Activated T-cell treated with anti-CD3 and anti-CD28 coated beads, Interleukin-2, amount 50 U/mL, for 72 hours (primary cell): ENCODE measurements at places on chromosomes 6 and 20. TPM values are rescaled to one million over a fixed set of nuclear protein-coding genes. Genes with fewer than 3 reads are reported as not detected.
A peak's percentile ranks its signal among the peaks of the same experiment; 100 is the strongest.

DNA sequence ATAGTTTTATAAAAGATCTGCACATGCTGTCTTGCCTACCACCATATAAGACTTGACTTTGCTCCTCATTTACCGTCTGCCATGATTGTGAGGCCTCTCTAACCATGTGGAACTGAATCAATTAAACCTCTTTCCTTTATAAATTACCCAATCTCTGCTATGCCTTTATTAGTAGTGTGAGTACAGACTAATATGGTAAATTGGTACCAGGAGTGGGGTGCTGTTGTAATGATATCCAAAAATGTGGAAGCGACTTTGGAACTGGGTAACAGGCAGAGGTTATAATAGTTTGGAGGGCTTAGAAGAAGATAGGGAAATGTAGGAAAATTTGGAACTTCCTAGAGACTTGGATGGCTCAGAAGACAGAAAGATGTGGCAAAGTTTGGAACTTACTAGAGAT is 64.2 kb upstream of the TFAP2D start:
- peaks cover 6% of the 10 kb centered on the region for H3K36me3 ChIP-seq
- H3K4me1 ChIP-seq, result no peaks in the 10 kb centered on the region
- no peak for DNase-seq
- H3K4me3 ChIP-seq, result no peak overlapping the region
- no peak overlapping the region for H3K27ac ChIP-seq

DNA sequence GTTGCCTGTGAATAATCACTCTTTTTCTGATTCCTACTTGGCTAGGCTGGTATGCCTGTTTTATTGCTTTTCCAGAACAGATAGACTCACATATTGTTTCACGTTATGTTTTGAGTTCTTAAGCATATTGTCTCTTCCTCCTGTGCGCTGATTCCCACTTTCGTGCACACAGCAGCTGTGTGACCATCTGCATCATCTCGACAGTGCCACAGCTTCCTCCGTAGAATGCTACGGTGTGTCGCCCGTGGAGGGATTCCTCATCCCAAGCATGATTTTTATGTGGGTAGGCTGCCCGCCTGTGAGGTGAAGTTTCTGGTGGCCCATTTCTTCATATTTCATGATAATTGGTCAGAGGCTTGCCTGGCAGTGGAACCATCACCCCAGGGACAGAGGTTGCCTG is 31.8 kb downstream of the PLCB4 start:
- H3K4me3 ChIP-seq, result no peak overlapping the region
- H3K27ac ChIP-seq, result no peak overlapping the region
- no peak for DNase-seq
- H3K4me1 ChIP-seq, result no peaks in the 10 kb centered on the region
- H3K36me3 ChIP-seq, result no peaks in the 10 kb centered on the region

DNA sequence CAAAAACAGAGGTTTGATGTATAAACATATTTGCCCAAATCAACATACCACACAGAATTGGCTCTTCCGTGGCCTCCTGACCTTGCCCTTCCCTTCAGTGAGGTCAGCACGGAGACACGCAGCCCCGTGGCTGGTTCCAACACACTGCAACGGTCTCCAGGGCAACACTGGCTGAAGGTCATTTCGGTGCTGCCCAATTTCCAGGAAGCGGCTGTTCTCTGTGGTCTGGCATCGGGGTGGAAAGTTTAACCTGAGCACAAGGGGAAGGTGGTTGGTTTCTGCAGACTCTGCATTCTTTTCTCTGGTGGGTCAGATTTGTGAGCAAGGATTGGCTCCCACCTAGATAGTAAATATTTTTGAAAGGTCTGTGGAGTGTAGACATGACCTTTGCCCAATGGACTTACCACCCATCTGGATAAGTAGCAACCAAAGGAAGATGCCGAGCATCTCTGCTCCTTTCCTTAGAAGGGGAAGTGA is 177.6 kb upstream of the PHACTR1 start:
- H3K27ac ChIP-seq, result no peak overlapping the region
- H3K4me3 ChIP-seq, result no peak overlapping the region
- H3K27me3 ChIP-seq, result peaks cover 23% of the 10 kb centered on the region
- no peaks in the 10 kb centered on the region for H3K4me1 ChIP-seq

DNA sequence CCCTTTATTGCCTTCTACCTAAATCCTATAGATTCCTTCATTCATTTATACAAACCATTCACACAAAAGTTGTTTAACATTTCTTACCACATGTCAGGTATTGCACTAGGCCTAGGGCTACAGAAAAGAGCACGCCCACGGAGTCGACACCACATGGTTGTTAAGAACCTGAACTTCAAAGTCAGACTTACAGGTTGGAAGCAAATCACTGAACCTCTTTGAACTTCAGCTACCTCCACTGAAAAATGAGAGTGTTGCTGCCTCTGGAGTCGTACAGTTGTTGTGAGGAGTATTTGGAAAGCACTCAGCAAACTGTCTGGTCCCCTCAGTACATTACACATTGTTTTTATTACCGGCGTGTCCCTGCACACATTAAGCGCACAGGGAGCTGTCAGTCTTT is 3.3 kb upstream of the SLPI start:
- H3K27me3 ChIP-seq, result peaks cover 34% of the 10 kb centered on the region
- no peak for DNase-seq
- no peak overlapping the region for H3K4me3 ChIP-seq
- no peaks in the 10 kb centered on the region for H3K36me3 ChIP-seq
- no peak overlapping the region for H3K27ac ChIP-seq

- no peak for DNase-seq
- peaks cover 5% of the 10 kb centered on the region for H3K4me1 ChIP-seq
- H3K4me3 ChIP-seq, result no peak overlapping the region
- peaks cover 8% of the 10 kb centered on the region for H3K27me3 ChIP-seq
Observed at GRCh38 chr6:53706525-53706924, 41.0 kb upstream of the KLHL31 start.

- peak overlapping the region; percentile 48 for H3K4me3 ChIP-seq
- H3K27me3 ChIP-seq, result peaks cover 15% of the 10 kb centered on the region
- no peaks in the 10 kb centered on the region for H3K36me3 ChIP-seq
Observed at GRCh38 chr6:133568970-133569889, 319.7 kb upstream of the TCF21 start.

DNA sequence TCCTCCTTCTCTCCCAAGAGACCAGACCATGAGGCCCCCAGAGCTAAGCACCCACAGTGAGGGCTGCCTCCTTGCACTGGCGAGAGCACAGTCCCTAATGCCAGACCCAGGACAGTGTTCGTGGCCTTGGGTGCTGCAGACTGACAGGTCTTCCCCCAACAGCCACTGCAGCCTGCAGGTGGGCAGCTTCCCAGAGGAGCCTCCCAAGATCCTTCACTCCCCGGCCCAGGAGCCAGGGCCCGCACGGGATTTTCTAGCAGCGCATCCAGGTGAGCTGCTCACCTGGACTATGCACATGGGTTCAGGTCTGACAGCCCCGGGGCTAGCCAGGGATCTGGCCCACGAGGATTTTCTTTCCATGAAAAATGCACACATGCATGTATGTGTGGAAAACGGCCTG is 41.7 kb downstream of the SUMO4 start:
- peak overlapping the region; percentile 66 for H3K27ac ChIP-seq
- H3K4me1 ChIP-seq, result peaks cover 60% of the 10 kb centered on the region
- no peak for DNase-seq

GRCh38 chr6:9583753-9584352 is 831.0 kb downstream of the TFAP2A start:
- H3K27me3 ChIP-seq, result no peaks in the 10 kb centered on the region
- DNase-seq, result no peak
- H3K36me3 ChIP-seq, result no peaks in the 10 kb centered on the region
- no peaks in the 10 kb centered on the region for H3K4me1 ChIP-seq
- no peak overlapping the region for H3K4me3 ChIP-seq

- no peak overlapping the region for H3K27ac ChIP-seq
- peaks cover 13% of the 10 kb centered on the region for H3K36me3 ChIP-seq
- H3K4me1 ChIP-seq, result peaks cover 38% of the 10 kb centered on the region
- no peaks in the 10 kb centered on the region for H3K27me3 ChIP-seq
Observed at GRCh38 chr6:452301-453067, 60.9 kb downstream of the IRF4 start.

DNA sequence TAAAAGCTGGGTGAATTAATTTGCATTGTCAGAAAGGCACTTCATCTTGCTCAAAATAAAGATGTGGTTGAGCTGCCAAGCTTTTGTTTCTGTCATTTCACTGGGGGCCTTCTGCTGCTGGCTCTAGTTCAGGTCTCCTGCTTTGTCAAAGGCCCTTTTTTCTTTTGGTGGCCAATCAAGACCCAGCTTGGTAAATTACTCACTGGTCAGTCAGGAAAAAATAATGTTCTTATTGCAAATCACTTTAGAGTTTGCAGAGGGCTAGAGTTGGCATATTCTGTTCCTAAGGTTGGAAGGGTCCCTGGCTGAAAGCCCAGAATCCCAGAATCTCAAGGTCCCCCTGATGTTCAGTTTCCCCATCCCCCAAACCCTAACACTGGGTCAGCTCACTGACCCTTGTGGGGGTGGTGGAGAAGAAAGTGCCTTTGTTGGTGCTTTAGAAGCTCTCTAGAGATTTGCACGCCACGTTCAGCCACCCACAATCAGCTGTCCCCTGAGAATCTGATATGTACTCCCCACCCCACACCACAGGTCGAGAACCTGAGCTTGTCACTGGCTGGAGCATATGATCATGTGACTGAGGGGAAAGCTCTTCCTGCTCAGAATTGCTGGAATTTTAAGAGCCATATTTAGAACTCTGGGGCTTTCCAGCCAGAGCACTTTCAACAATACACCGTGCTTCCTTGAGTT is 21.7 kb upstream of the BNIP5 start:
- H3K4me1 ChIP-seq, result peaks cover 34% of the 10 kb centered on the region
- H3K36me3 ChIP-seq, result no peaks in the 10 kb centered on the region
- DNase-seq, result no peak
- H3K4me3 ChIP-seq, result no peak overlapping the region

GRCh38 chr6:107101211-107101610 is 14.1 kb downstream of the BEND3 start:
- no peak overlapping the region for H3K27ac ChIP-seq
- no peaks in the 10 kb centered on the region for H3K36me3 ChIP-seq
- no peak overlapping the region for H3K4me3 ChIP-seq
- DNase-seq, result no peak
- no peaks in the 10 kb centered on the region for H3K27me3 ChIP-seq

- no peak overlapping the region for H3K27ac ChIP-seq
- no peaks in the 10 kb centered on the region for H3K27me3 ChIP-seq
- no peak overlapping the region for H3K4me3 ChIP-seq
- H3K4me1 ChIP-seq, result no peaks in the 10 kb centered on the region
- no peaks in the 10 kb centered on the region for H3K36me3 ChIP-seq
Observed at GRCh38 chr6:111843347-111844147, 29.7 kb downstream of the FYN start.

Gene ULBP2
- 1.00 TPM for total RNA-seq

Gene NKX2-4
- not detected for total RNA-seq

Gene KIF25
- total RNA-seq, result 0.34 TPM

Gene SAMD5
- total RNA-seq, result 0.05 TPM
